CD4-positive, alpha-beta T cell treated with Interleukin-17A for 4 hours (primary cell): ENCODE measurements at places on chromosomes 7 and 10.

GRCh38 chr7:84529480-84530205 lies 335.1 kb upstream of the SEMA3A start:
- no peak for DNase-seq

DNA sequence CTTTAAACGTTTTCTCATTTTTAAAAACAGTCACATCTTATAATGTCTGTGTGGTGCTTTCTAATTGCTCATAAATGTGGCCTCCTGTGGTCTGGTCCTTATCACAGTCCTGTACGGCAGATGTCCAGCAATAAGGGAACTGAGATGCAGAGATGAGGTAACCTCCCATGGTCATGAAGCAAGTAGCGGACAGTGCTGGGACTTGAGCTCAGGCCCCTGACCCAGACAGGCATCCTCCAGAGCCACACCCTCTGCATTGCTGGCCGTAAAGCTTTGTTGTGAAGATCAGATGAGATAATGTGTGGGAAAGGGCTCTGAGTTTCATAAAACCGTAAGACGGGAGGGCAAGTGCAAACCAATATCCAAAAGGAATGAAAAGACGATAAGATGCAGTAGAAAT lies 48.2 kb downstream of the DYNC2I1 start:
- DNase-seq: no peak

- DNase-seq: no peak
Measured at GRCh38 chr10:86267286-86268195, 99.1 kb downstream of the GRID1 start.

DNA sequence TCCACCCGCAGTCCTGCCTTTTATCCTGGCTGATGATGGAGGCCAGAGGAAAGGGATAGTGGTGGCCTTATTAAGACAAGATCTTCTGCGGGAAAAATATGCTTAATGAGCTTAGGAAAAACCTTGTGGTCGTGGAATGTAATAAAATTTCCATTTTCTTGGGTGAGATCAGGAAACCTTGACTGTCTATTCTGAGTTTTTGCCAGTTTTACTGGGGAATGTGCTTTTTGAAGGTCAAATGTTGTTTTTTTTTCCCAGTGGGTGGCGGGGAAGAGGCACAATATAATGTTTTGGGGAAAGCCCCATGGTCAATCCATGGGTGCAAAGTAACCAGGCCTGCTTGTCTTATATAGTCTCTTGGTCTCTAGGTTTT lies 118.5 kb downstream of the CREB5 start:
- DNase-seq: no peak

- no peak for DNase-seq
Measured at GRCh38 chr7:130442601-130443000, 1.8 kb upstream of the CEP41 start.

DNA sequence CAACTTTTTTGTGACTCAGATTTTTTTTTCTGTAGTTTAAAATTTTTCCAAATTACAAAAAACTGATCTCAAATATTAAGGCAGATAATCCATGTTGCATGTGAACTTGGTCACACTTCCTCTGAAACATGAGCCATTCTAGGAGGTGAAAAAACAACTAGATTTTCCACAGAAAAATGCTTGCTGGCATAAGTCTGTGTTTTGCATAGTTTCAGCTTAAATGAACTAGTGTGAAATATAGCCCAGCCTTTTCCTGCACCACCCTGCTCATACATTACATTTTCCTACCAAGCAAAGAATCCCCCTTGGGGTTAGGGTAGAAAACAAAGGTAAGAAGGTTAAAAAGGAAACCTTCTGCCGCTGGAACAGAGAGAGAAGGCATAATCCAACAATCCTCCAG lies 48.2 kb downstream of the SLC25A13 start:
- no peak for DNase-seq
